ENCODE measurements at places on chromosomes 1 and 21.

DNA sequence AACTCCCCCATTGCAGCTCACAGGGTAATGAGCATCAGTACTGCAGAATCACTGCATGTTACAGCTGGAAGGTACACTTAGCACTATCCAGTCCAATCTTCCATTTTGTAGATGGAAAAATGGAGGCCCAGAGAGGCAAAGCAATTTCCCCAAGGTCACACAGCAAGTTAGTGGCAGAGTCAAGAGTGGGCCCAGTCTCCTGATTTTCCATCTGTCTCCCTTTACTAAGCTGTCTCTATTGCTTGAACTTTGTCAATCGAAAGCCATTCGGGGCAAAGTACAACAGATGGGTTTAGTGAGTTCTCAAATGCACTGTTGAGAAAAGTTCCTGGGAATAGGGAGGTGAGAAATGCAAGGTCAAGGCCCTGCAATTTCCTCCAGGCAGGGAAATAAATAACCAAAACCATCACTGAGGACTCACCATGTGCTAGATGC lies 50.4 kb upstream of the IFFO2 start:
- DNase-seq = no peak

GRCh38 chr1:28193701-28194161 lies 17.2 kb upstream of the PTAFR start:
- DNase-seq = no peak

- no peak for DNase-seq
Measured at GRCh38 chr1:57423656-57424211, at the start of gene DAB1. Gene DAB1 (minus strand): TSS chr1:57424060. CDS start chr1:57291030, 133,030 bp downstream.

DNA sequence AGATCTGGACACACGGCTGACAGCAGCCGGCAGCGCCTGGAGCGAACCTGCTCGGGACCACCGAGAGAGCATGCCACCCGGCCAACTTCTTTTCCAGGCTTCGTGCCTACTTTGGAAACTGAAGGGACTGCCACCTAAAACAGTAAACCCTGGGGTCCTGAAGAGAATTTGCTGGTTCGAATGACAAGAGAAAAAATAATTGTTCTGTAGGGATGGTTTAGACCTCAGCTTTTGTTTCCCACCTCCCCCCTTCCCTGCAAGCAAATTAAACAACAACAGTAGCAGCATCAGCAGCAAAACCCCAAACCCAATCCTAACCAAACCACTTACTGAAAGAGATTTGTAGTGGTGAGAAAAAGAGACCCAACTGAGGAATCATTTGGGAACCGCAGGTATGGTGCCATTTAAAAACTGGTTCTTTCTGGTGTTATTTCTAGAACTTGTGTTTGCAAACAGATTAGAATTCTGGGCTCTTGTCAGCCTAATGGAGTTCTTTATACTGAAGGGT lies 105.6 kb downstream of the LEPR start:
- DNase-seq = no peak

DNA sequence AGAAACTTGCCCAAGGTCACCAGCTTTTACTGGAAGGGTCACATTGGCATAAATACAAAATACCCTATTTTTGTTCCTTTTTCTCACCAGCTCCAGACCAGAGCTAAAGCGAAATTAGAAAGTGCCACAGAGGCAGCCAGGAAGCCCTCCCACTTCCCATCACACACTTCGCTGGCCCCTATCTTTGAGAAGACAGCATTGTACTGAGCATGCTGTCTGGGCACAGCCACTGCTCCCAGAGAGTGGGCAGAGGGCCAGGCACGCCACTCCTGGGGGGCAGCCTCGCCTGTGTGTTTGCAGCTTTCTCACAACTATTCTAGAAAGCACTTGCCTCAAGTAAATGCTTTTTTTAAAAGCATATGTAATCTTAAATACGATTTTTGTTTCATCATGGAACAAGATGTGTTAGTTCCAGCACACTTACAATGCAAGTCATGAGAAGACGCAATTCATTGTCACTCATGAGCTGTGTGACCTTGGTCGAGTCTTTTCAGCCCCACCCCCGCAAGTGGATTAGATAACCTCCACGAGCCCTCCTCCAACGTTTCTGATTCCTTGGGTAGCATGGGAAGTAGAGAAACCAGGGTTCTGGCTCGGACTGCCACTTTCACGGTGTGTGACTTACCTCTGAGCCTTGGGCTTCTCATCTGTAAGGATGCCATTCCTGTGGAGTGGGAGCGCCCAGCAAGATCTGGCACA lies 25.7 kb upstream of the EPHA8 start:
- no peak for DNase-seq

- DNase-seq = no peak
Measured at GRCh38 chr1:44605914-44606615, 68.2 kb downstream of the TMEM53 start.

DNA sequence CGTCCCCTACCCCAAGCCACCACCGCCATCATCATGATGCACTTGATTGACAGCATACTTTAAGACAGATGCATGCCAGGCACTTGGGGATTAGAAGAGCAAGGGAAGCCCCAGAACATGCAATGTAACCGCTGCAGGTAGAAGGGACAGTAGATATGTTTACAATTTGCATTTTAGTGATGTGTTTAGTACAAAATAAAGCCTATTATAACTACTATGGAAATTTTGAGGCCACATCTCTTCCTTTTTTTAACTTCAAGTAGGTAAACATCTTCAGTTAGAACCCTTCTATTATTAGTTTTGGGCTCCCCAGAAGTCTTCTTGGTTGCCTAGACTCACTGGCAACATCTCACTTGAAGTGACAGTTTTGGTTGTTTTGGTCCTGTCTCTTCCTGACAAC lies 25.3 kb downstream of the CR1L start:
- no peak for DNase-seq

GRCh38 chr1:213980906-213981305 lies 6.9 kb upstream of the PROX1 start:
- no peak for DNase-seq

DNA sequence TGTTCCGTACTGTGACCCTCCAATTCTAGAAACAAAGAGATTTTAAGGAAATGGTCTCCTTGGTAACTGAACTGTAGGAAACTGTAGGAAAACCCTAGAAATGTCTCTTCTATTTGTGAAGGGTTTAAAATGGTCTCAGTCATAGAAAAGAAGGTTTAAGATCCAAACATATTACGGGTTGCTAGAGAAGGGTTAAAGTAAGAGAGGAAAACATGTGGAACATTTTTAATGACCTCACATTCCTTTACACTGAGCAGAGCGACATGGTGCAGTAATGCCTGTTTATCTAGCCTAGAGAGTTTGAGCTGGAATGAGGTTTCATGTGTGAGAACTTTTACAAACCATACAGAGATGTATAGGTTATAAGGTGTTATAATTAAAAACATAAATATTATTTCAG lies 36.9 kb upstream of the C1orf105 start:
- DNase-seq = no peak

- DNase-seq = peak; percentile 11
Measured at GRCh38 chr1:51518033-51518585, 957 bp downstream of the EPS15 start.

GRCh38 chr1:110880708-110881374 lies 7.9 kb downstream of the CD53 start:
- DNase-seq = no peak

- DNase-seq = no peak
Measured at GRCh38 chr1:10529765-10530164, 55.0 kb downstream of the PEX14 start.

GRCh38 chr1:168408539-168408865 lies 127.8 kb downstream of the TBX19 start:
- DNase-seq = no peak

DNA sequence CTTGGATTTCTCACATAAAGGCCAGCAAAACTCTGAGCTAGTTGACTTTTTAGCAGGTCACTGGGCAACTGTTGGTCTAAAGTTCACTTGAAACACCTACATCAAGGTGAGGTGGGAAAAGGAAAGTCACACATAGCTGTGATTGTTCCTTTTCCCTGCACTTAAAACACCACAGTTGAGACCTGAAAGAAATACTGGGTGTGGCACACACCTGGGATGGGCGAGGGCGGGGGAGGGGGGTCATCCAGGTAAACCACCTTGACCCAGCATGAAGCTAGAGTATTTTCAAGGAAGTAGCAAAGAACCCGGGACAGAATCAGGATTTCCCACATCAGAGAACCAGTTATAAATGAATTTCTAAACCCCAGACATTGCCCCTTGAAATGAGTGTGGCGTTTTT lies 26.4 kb downstream of the ZNF697 start:
- no peak for DNase-seq

DNA sequence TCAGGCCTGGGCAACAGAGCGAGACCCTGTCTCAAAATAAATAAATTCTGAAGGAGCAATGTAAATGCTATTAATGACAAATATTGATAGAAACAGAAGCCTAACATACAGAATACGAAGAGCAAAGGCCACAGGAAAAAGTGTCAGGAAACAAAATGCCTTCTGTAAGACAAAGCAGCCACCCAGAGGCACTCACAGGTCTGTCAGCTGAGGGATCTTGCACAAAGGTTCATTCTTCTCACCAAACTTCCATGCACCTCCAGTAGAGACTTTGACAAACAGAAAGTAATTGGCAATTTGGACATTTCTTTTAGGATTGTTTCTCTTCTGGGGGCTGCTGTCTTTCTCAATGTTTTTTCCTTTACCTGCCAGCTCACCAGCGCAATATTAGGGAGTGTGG lies 1.2 kb upstream of the ALDH9A1 start:
- DNase-seq = no peak

DNA sequence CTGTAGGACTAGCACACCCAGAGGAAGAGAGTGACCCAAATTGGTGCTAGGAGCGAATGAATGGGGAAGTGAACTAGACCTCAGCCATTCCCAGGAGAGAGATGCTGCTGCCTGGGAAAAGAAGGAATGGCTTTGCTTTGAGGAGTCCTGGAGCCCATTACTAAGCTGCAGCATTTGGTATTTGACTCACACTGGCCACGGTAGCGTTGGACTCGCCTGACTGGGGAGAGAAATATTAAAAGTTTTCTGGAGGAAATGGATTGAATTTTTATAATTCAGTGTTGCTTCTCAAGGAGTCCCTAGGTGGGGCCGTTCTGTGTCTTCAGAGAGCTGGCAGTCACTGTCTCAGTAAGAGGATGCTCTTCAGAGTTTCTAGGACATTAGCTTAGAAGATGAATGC lies 40.2 kb downstream of the PIK3CD start:
- no peak for DNase-seq

GRCh38 chr1:34889705-34890104 lies 30.2 kb upstream of the SMIM12 start:
- DNase-seq = no peak

DNA sequence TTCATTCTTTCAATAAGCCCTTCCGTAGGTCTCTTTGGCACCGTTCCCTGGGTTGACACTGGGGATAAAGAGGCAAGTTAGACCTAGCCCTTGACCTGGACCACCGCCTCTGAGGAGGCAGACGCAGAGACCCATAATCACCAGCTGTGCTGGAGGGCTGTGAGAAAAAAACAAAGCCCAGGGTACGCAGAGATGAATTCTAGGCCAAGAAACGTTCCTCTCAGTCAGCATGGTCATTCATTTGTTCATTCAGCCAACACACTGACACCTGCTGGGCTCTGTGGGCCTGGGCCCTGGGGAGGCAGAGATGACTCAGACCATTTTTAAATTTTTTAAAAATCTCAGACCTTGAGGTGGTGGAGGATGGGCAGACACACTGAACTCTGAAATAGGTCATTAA lies 26.3 kb upstream of the TRABD2B start:
- DNase-seq = no peak

Measured in memory B cell (primary cell).